Hindlimb muscle (tissue), 1 donor: ENCODE measurements at places on chromosomes 13 and 19. TPM values are rescaled to one million over a fixed set of nuclear protein-coding genes. Genes with fewer than 3 reads are reported as not detected.

Gene GARIN5A
- 6.8 TPM for polyA plus RNA-seq

Gene ZNF329
- polyA plus RNA-seq: 12.1 TPM

Gene PGPEP1
- 14.4 TPM for polyA plus RNA-seq

Gene ZNF304
- 9.5 TPM for polyA plus RNA-seq

Gene PALM
- polyA plus RNA-seq: 47.0 TPM

Gene CYP4F8
- not detected for polyA plus RNA-seq

Gene TNNT1
- 516 TPM for polyA plus RNA-seq

Gene GPR12
- polyA plus RNA-seq: 0.23 TPM

Gene FARP1
- 101 TPM for polyA plus RNA-seq

Gene IL27RA
- 3.3 TPM for polyA plus RNA-seq

Gene PRRG2
- polyA plus RNA-seq: 0.18 TPM

Gene SLITRK1
- polyA plus RNA-seq: 0.10 TPM

Gene CYSLTR2
- polyA plus RNA-seq: 0.12 TPM

Gene TMEM238
- polyA plus RNA-seq: 0.32 TPM

Gene CALR3
- not detected for polyA plus RNA-seq

Gene TNNI3
- polyA plus RNA-seq: 1.9 TPM

Gene RFPL4AL1
- polyA plus RNA-seq: not detected

Gene CYP2A7
- not detected for polyA plus RNA-seq

Gene TMPRSS9
- 0.67 TPM for polyA plus RNA-seq

Gene FGF9
- polyA plus RNA-seq: 14.3 TPM

Gene NLRP7
- not detected for polyA plus RNA-seq

Gene VSTM1
- polyA plus RNA-seq: not detected

Gene CYP2A6
- not detected for polyA plus RNA-seq

Gene PRODH2
- polyA plus RNA-seq: 0.12 TPM

Gene KLK4
- not detected for polyA plus RNA-seq

Gene ZNF610
- polyA plus RNA-seq: 3.7 TPM

Gene EFNA2
- 0.48 TPM for polyA plus RNA-seq

Gene GRK1
- polyA plus RNA-seq: 0.34 TPM

Gene MATK
- 2.7 TPM for polyA plus RNA-seq

Gene FBN3
- 14.4 TPM for polyA plus RNA-seq

Gene TUBB4A
- 0.49 TPM for polyA plus RNA-seq

Gene RHPN2
- 0.84 TPM for polyA plus RNA-seq

Gene MAP2K7
- 27.2 TPM for polyA plus RNA-seq

Gene REEP6
- polyA plus RNA-seq: 3.0 TPM

Gene TRPC4
- polyA plus RNA-seq: 1.4 TPM

Gene PLPP2
- polyA plus RNA-seq: 0.26 TPM

Gene SAE1
- 77.9 TPM for polyA plus RNA-seq

Gene R3HDM4
- polyA plus RNA-seq: 28.6 TPM

Gene TNFRSF19
- 11.0 TPM for polyA plus RNA-seq

Gene NAPA
- polyA plus RNA-seq: 103 TPM

Gene AMER2
- 0.04 TPM for polyA plus RNA-seq

Gene C5AR2
- polyA plus RNA-seq: 0.57 TPM

Gene ZNF787
- 33.4 TPM for polyA plus RNA-seq

Gene ZNF724
- 2.4 TPM for polyA plus RNA-seq

Gene TLE6
- 0.74 TPM for polyA plus RNA-seq

Gene TNFSF11
- not detected for polyA plus RNA-seq

Gene ODAD3
- polyA plus RNA-seq: 0.30 TPM

Gene GARIN5B
- not detected for polyA plus RNA-seq

Gene FLT3
- polyA plus RNA-seq: 0.32 TPM

Gene C2CD4C
- 1.3 TPM for polyA plus RNA-seq

Gene ASF1B
- 8.6 TPM for polyA plus RNA-seq

Gene C19orf85
- not detected for polyA plus RNA-seq
